Activated T-helper 1 cell treated with anti-CD3 and anti-CD28 coated beads, Interleukin-12 subunit alpha, Interleukin-12 subunit beta, Interleukin-2, Interleukin-4 antibody, amounts not matched to agents 30 ng/mL and 10 ng/mL and 1 ng/mL, durations not matched to agents 14 hours and 24 hours and 36 hours (primary cell): ENCODE measurements at places on chromosomes 16 and 17.

GRCh38 chr17:34715504-34715903 lies 136.1 kb downstream of the TMEM132E start:
- DNase-seq, result no peak
- H3K4me1 ChIP-seq, result no peaks in the 10 kb centered on the region
- no peak overlapping the region for H3K27ac ChIP-seq

DNA sequence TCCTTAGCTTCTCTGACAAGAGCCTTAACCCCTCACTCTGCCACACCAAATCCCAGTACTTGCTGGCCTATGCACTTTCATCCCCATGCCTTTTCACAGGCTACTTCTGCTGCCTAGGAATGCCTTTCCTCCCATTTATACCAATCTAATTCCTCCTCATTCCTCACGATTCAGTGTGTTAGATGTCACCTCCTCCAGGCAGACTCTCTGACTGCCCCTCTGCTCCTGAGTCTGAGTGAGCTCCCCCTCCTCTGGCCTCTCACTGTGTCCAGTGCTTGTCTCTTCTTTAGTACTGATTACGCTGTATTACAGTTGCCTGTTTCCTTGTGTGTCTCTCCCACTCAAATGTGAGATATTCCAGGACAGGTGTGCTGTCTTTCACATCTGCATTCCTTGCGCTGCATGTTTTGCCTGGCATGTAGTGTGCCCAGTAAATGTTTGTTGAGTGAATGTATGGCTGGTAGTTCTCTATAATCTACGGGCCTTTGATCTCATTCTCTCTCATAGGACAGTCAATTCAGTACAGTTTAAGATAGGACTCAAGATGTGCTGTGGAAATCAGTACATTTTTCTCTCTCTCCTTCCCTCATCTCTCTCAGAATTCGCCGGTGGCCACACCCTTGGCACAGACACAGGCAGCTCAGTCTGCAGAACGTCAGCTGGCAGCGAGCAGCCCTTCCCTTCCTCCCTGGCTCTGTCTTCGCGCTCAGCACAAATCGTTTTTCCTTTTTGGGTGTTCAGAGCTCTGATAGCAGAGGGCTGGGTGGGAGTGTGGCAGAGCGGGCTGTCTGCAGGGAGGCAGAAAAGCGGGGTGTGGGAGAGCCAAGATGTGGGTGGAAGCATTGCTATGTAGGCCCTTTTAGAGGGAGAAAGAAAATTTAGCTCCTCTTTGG lies 18.5 kb downstream of the ARL4D start:
- no peak for DNase-seq
- no peak overlapping the region for H3K4me3 ChIP-seq
- H3K27ac ChIP-seq, result no peak overlapping the region
- H3K27me3 ChIP-seq, result peaks cover 27% of the 10 kb centered on the region

DNA sequence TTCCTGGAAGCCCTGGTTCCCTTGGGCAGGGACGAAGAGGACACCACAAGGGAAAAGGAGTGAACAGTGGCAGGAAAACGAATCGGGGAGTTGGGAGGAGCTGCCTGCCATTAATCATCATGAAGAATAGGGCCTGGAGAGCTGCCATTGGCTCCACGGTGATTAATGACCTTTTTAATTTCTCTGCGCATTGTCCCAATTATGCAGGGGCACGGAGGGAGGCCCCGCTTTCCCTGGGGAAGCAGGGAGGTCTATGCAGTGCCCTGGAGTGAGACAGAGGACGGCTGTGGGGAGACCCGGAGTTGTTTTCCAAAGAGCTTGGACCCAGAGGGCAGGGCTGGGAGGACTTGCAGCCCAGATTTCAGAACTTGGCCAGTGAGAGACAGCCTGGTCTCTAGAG lies 338.9 kb upstream of the C16orf82 start:
- no peak for DNase-seq
- H3K27me3 ChIP-seq, result peaks cover 6% of the 10 kb centered on the region
- H3K36me3 ChIP-seq, result no peaks in the 10 kb centered on the region
- H3K4me3 ChIP-seq, result no peak overlapping the region

- H3K27ac ChIP-seq, result no peak within 1 kb of the TSS
- no peaks in the 10 kb centered on the region for H3K27me3 ChIP-seq
- H3K4me1 ChIP-seq, result peaks cover 6% of the 10 kb centered on the region
- H3K4me3 ChIP-seq, result no peak within 1 kb of the TSS
Measured at GRCh38 chr17:82839617-82840292, at the start of gene ZNF750. ZNF750 (minus strand) TSS chr17:82840022; CDS start chr17:82832454, 7,568 bp downstream.

GRCh38 chr16:11224096-11224893 lies 31.7 kb downstream of the SOCS1 start:
- peaks cover 58% of the 10 kb centered on the region for H3K4me1 ChIP-seq
- DNase-seq, result peak; percentile 66
- H3K27ac ChIP-seq, result peak overlapping the region; percentile 98
- peaks cover 4% of the 10 kb centered on the region for H3K36me3 ChIP-seq
- peak overlapping the region; percentile 80 for H3K4me3 ChIP-seq

DNA sequence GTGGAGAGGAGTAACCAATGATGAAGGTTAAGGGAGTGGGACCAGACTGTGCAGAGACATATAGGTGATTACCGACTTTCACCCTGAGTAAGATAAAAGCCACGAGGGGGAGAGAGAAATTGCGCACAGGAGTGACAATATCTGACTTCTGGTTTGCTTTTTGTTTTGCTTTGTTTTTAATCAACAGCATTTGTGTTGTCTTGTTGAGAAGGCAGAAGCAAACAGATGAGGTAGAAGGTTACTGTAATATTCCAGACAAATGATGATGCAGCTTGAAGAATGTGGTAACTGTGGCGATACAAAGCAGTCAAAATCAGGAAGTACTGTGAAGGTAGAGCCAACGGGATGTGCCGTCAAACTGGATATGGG lies 7.5 kb downstream of the PELP1 start:
- H3K4me3 ChIP-seq, result peak overlapping the region; percentile 23
- peaks cover 19% of the 10 kb centered on the region for H3K36me3 ChIP-seq
- peaks cover 31% of the 10 kb centered on the region for H3K4me1 ChIP-seq
- H3K27me3 ChIP-seq, result no peaks in the 10 kb centered on the region
